ENCODE measurements at places on chromosomes 12 and 14.

DNA sequence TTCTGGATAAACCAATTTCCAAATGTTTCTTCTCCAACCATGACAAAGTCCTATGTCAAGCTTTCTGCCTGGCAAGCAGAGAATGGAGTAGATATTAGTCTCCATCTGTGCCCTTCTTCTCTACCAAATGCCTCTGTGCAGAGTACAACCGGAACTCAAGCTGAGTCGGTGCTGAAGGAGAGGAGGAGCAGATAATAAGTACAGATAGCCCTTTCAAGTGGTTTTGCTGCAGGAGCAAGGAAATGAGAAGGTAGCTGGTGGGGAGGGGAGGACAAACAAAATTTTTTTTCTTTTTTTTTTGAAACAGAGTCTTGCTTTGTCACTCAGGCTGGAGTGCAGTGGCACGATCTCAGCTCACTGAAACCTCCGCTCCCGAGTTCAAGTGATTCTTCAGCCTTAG is 14.2 kb upstream of the HELB start:
- DNase-seq, result no peak

DNA sequence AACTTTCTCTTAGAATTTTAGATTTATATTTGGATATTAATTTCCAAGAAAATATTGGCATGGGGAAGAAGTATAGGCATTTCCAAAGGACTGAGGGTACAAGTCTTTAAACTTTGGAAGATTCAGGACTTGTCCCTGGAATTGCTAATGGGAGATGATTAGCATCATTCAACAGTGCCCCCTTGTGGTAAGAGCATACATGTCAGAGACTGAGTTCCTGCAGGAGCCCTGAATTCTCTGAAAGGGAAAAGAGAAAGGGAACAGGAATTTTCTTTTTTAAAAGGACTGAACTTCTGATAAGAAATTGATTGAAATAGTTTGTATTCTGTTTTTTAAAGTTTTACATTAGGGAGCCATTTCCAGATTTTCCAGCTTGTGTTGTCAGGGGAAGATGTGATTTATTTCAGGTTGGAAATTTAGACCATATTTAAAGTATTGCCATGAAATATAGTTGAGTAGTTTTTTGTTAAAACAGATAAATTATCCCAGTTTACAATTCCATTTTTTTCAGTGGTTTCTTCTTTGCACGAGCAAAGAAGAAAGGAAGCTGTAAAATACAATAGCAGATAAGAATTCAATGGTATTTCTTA is 44.0 kb upstream of the REP15 start:
- peak; percentile 23 for DNase-seq

DNA sequence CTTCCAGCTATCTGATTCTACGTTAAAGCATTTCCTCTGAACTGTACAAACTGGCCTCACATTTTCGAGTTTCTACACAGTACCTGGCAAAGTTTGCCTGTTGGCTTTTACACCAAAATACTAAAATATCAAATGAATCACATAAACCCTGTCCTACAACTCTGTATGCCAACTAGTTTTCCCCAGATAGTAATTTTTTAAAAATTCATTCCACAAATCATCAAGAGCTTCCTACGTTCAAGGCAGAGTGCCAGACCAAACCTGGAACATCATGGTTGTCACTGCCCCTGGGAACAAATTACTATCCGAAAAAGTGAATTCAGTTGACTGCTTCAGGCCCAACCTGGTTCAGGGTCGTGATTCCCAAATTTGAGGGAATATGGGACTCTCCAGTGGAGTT is 2.1 kb downstream of the TMEM30B start:
- no peak for DNase-seq

DNA sequence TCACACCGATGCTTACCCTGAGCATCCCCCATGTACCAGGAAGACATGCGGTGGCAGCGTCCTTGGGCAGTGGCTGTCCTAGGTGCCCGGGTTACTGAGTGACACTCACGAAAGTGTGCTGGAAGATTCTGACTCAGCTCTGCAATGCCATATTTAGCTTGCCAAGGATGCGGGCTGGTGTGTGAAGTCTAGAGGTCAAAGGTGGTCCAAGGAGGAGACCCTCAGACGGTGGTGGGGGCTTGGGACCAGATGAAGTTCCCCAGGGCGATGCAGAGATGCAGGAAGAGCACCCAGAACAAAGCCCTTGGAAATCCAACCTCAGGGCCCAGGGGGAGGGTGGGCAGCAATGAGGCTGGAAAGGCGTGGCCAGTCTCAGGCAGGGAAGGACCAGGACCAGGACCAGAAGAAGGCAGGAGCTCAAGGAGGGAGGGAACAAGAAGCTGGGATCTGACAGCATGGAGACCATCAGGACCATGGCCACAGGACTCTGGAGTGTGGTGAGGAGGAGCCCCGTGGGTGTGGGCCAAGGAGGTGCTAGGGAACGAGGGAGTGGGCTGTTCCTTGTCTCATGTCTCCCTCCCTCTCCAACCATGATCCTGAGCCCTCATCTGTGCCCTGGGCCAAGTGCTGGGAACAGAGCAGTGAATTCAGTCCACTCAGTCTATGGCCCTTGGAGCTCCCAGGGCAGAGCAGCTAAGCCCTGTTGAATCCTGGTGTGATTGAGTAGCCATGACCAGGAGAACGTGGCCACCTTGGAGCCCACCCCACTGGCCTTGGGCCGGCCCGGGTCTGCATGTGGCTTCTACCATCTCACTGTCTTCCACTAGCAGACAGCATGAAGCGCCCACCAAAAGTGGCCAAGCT is 310.1 kb upstream of the DIO3 start:
- no peak for DNase-seq

DNA sequence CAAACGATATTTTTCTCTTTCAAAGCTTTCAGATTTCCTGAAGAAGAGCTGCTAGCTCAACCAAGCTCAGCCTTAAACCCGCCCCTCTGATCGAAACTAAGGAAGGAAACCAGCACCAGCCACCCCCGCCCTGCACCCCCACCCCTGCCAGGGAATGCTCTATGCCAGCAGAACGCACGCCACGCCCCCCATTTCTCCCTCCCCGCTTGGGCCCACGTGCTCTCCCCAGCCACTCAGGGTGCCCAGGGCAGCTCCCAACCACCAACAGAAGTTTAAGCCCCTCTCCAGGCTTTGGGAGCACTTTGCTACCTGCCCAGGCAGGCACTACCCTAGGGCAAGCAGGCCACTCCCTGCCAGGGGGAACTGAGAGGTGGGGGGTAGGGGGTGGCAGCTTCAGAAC is 18.8 kb upstream of the KRT78 start:
- peak; percentile 3 for DNase-seq

- no peak for DNase-seq
Observed at GRCh38 chr12:50519353-50519752, 14.6 kb downstream of the DIP2B start.

GRCh38 chr12:109715310-109716091 is 1.9 kb downstream of the FAM222A start:
- DNase-seq, result no peak

GRCh38 chr12:70849265-70849960 is 71.1 kb downstream of the PTPRR start:
- peak; percentile 30 for DNase-seq

- DNase-seq, result no peak
Observed at GRCh38 chr12:62335057-62335456, 74.9 kb downstream of the USP15 start.

DNA sequence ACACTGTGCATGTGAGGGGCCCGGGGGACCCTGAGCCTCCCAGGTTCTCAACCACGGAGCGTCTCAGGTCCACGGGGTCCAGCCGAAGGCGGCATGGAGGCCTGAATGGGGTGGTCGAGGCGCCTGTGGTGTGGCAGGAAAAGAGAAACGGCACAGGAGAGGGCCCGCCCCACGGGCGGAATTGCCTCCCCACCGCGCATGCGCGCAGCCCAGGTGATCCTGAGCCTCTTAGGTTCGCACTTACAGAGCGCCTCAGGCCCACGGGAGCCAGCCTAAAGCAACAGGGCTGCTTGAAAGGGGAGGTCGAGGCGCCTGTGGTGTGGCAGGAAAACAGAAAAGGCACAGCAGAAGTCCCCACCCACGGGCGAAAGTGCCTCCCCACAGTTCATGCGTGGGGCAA is 311.0 kb downstream of the ALG10 start:
- no peak for DNase-seq

GRCh38 chr12:101963697-101964096 is 86.3 kb downstream of the DRAM1 start:
- DNase-seq, result no peak

DNA sequence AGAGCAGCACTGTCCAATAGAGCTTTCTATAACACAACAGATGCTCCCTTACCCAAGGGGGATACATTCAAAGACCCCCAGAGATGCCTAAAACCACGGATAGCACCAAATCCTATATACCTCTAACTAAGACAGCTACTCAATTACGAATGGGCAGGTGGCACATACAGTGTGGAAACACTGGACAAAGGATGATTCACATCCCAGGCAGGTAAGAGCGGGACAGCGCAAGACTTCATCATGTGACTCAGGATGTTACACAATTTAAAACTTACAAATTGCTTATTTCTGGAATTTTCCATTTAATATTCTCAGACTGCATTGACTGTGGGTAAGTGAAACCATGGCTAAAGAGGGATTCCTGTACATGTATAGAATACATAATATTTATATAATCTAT is 5.5 kb upstream of the HCFC2 start:
- no peak for DNase-seq

DNA sequence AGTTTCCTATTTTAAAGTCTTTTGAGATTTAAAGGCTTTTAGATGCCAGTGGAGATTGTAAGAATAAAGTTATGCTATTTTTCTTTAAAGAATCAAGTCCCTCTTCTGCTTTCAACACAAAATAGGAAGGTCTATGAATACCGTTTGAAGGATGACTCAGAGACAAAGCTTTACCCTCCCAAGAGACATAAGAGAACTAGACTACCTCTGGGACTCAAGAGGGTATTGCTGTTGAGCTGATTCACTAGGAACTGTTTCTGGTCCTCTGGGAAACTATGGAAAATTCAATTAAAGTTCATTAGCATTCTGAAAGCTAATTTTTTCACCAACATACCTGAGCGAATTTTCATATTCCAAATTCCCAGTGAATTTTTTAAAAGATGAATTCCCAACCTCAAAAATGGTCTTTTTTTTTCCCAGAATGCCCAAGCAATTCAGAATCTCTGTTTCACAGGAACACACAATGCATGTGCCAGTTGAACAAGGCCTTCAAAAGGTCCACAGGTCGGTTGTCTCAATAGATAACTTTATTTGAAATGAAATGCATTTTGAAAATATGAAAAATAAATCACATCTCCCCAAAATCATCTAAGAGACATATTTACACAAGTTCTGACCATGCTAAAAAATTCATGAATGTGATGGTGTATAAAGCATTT is 6.5 kb downstream of the PHLDA1 start:
- DNase-seq, result peak; percentile 40
